ENCODE measurements at places on chromosomes 4 and X. TPM values are rescaled to one million over a fixed set of nuclear protein-coding genes. Genes with fewer than 3 reads are reported as not detected.

The CLDN22 gene
- not detected for total RNA-seq

The PCSK1N gene
- 8.8 TPM for total RNA-seq

- no peak for DNase-seq
Observed at GRCh38 chr4:4641254-4641653, 99.4 kb upstream of the STX18 start.

The F8A3 gene
- 10.7 TPM for total RNA-seq

- no peak for DNase-seq
Observed at GRCh38 chr4:81634766-81635549, 163.3 kb upstream of the RASGEF1B start.

All from left colon (tissue), 2 donors.